Ascending aorta (tissue), 2 donors: ENCODE measurements at places on chromosomes 4 and X.

DNA sequence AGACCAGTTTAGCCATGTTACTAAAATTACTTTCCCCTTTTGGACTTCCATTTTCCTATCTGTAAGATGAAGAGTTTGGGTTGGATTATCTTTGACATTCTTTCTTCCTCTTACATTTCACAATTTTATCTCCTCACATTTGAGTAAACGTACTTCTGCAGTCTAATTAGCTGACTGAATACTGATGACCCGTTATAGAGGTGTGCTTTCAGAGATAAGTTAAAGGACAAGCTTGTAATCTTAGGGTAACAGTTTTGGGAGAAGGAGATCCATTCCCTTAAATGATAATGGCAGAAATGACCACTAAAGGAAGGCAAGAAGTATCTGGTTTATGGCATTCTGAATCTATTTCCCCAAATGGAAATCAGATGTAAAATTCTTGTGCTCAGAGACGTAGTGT is 222.6 kb upstream of the FTHL17 start:
- no peak for DNase-seq

DNA sequence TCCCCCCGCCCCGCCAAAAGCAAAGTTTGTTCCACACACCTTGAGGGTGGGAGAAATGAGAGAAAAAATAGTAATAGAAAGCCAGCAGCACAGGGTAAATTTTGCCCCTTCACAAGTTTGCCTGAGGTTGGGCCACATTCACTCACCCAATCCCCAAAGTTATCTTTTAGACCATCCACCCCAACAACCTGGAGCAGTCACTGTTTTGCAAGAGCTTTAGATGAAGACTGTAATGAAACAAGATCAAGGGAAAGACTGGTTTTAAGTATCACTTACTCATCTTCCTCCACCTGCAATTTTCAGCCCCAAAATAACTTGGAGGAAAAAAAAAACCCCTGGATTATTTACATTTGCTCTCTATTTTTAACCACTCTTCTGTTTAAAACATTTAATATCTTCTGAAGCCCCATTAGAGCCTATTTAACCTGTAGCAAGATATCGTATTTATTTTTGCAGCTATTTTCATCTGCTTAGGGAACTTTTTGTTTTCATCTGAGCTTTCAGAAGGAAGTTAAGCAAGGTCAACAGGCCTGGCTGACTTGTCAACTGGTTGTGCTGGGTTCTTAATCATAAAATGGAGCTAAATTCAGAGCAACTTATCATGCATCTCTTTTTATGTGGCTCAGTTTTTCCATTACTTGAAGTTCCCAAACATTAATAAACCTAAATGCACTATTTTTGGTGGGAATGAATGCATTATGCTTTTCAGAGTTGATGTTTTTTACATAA is 24.6 kb upstream of the TBL1X start:
- DNase-seq = no peak

GRCh38 chr4:105686571-105686970 is 21.9 kb downstream of the INTS12 start:
- DNase-seq = no peak

GRCh38 chrX:130120746-130121504 is 10.6 kb upstream of the ELF4 start:
- DNase-seq = peak; percentile 88

DNA sequence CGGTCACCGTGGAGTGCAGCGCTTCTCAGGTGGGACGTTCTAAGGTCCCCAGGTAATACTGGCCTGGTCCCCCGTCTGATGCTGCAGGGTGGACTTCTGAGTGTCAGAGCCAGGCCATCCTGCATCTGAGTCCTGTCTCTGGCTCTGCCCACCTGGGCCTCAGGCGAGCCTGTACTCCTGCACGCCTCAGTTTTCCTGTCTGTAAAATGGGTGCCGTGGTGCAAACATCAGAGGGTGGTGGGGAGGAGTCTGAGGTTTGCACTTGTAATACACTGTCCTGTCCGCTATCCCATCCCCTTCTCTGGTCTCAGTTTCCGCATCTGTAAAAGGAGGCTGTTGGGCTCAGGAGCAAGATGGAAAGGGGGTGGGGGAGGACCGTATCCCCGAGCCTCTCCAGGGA is 41.3 kb downstream of the SORCS2 start:
- DNase-seq = no peak

GRCh38 chr4:106986486-106986885 is 49.6 kb downstream of the DKK2 start:
- no peak for DNase-seq

GRCh38 chrX:3175659-3176438 is 134.6 kb downstream of the ARSF start:
- no peak for DNase-seq

DNA sequence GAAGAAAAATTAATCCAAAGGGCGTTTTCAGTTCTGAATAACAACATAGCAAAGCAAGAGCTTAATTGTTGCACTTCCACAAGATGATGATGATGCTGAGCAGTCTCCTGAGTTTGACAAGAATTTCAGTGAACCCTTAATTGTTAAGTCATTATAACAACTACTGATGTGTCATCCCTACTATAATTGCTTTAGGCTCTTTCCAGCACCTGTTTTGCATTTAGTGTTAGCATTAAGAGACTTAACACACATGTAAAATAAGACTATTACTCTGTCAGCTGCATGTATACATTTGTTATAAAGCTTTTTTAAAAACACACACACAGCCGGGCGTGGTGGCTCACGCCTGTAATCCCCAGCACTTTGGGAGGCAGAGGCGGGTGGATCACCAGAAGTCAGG is 37.9 kb upstream of the GALNT7 start:
- no peak for DNase-seq

DNA sequence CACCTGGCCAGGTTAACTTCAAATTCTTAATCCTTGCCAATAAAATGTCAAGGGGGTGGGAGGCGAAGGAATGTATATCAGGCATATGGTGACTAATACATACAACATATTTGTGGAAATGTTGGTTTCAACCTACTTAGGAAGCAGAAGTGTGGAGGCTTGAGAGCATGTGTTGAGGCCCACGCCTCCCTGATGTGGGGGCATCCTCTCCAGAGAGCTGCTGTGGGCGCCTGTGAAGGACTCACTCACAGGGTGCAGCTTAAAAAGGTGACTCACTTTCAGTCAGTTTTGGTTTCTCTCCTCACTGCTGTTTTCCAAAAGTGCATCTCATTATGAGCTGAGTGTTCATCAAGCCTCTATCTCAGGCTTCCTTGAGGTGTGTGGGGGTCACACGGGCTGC is 27.5 kb downstream of the LNX1 start:
- DNase-seq = no peak

DNA sequence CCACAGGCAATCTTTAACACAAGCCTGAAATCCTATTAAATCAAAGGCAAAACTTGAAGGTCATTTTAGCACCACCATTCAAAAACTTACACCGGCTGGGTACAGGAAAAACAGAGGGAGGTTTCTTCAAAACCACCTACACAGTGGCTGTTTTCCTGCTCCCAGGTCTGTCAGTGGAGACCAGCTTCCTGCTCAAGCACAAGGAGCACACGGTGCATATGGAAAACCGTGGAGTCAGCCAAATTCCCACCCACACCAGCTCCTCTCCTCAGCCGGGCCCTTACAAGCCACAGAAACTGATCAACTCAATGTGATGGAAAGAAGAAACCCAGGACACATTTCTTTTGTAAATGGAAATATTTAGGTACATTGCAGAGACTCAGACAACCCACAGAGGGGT is 14.3 kb upstream of the FAM241A start:
- DNase-seq = no peak

DNA sequence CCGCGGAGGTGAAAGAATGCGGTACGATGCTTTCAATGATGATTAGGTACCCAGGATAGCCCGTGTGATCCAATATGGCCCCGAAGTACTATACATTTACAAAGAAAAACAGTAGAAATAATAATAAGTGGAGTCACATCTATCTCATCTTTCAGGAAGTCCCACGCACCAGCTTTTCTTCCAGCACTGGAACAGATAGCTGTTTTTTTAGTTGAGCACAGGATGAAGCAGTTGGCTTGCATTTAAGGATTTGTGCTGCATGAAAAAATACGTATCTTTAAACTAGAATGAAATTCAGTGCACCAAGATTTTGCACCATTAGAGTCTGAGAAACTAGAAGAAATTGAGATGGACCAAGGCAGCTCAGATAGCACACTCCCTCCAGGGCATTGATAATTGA is 44.1 kb downstream of the SMIM20 start:
- DNase-seq = no peak

DNA sequence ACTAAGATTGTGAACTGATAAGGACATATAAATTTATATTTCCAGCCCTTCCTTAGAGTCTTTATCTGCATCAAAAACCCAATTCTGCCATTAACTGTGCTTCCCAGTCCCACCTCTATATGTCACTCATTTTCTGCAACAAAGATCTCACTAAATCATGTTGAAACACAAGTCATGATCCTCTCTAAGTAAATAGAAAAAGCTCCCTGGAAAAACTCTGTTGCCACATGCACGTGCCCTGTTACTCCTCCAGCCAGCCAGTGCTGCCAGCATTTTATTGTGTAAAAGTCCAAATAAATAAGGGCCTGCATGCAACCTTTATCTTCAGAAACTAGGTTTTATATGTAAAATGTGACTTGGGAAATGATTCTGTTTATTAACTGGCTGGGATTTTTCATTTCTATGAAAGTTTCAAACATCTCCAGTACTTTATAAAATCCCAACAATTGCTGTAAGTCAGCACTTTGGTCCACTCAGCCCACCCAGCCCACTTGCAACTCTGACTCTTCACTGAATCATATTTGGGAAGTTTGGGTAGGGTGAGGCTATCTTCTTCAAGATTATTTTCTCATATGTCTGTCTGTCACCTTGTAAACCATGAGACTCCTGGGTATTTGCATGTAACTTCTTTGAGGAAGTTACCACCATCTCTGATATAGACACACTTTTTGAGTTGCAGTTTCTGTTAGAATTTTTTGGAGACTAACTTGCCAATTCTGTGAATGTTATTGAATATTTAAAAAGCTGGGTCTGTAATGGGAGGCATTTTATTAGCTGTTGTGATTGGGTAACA is 40.0 kb upstream of the SMARCA5 start:
- DNase-seq = no peak

- DNase-seq = no peak
Observed at GRCh38 chr4:146582864-146583263, 55.8 kb upstream of the POU4F2 start.

- no peak for DNase-seq
Observed at GRCh38 chrX:23383411-23383810, 48.8 kb downstream of the PTCHD1 start.

GRCh38 chrX:17520016-17520615 is 145.1 kb downstream of the NHS start:
- no peak for DNase-seq

- no peak for DNase-seq
Observed at GRCh38 chr4:11098461-11098860, 330.2 kb downstream of the HS3ST1 start.

- DNase-seq = no peak
Observed at GRCh38 chr4:109184491-109184961, 117.9 kb downstream of the COL25A1 start.

DNA sequence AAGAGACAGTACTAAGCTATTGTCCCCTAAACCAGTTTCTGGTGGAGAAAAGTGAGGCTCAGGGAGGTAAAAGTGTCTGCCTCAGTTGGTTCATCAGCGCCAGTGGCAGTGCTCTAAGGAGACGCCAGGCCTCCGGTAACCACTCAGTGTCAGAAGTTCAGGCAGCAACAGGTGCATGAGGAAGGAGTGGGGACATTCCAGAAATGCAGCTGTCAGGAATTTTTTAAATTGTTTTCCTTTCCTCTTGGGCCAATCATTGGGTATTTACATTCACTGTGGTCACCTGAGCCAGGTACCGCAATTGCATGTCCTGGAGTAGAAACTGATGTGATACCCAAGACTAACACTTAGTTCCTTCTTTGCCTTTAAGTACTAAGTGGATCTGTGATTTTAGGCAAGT is 40.2 kb upstream of the HS3ST1 start:
- no peak for DNase-seq

- DNase-seq = no peak
Observed at GRCh38 chr4:1030031-1030430, 18.6 kb downstream of the FGFRL1 start.

DNA sequence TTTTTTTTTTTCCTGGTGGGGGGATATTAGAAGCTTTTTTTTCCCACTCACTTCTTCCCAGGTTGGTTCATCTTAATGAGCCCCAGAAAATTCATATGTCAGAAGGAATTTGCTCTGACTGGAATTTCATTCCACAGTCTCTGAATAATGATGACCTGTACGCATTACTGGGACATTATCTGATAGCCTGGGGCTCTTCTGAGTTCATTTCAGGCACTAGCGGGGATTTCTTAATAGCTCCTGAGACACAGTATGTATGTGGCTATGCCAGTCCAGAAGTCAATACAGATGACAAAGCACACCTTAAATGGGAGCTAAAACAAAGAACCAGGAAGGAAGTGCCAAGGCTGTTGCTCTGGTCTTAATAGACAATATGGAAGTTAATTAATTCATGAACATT is 295.2 kb upstream of the IGFBP7 start:
- DNase-seq = no peak

DNA sequence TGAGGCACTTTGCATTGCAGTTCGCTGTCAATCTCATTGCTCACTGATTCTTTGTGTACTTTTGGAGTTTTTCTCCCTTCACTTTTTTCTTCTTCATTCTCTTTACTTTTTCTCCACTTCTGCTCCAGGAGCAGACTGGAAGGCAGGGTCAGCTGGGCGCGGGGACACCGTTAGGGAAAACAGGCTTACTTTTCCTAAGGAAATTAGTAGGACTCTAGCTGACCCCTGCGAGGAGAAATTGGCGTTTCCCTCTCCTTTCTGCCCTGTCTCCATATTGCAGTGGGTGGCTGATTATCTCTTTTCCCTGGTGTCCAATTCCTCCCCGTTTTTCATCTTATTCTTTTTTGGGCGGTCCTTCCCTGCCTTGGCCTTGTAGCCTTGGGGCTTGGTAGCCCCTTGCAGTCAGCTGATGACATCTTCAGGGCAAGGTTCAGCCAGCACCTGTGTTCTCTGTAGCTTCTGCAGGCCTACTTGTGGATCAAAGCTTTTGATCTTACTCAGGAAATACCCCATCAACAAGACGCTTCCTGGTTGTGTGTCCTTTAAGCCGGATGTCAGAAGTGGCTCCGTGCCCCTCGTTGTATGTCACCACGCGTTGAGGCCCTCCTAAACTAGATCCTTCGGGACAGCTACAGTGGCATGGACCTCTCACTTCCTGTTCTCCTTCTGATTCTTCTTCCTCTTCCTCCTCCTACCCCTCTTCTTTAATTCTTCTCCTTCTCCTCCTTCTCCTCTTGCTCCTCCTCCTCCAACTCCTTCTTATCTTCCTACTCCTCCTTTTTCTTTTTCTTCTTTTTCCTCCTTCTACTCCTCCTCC is 36.1 kb downstream of the NBDY start:
- peak; percentile 61 for DNase-seq

DNA sequence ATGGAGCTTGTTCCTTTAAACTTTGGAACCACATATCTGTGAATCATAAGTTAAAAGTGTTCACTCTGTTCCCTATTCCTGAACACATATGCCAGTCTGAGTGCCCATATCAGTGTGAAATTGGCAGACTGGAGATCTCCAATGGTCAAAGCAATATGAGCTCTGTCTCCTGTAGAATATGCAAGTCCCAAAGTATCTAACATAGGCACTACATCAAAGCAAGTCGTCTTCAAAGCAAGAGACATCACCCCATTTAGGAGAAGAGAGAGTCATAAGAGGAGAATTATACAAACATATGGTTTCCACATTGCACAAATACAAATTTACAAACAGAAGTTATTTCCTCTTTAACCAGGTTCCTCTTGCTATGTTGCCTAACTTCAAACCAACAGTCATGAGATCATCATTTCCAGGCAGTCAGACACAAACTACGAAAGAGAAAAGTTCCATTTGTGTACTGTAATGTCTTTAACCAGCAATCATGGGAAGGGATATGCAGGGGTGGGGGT is 9.9 kb upstream of the GK start:
- DNase-seq = no peak

- no peak for DNase-seq
Observed at GRCh38 chr4:69894186-69894585, 34.2 kb upstream of the SULT1E1 start.
